ENCODE measurements at places on chromosomes 1 and 21.
A peak's percentile ranks its signal among the peaks of the same experiment; 100 is the strongest.

DNA sequence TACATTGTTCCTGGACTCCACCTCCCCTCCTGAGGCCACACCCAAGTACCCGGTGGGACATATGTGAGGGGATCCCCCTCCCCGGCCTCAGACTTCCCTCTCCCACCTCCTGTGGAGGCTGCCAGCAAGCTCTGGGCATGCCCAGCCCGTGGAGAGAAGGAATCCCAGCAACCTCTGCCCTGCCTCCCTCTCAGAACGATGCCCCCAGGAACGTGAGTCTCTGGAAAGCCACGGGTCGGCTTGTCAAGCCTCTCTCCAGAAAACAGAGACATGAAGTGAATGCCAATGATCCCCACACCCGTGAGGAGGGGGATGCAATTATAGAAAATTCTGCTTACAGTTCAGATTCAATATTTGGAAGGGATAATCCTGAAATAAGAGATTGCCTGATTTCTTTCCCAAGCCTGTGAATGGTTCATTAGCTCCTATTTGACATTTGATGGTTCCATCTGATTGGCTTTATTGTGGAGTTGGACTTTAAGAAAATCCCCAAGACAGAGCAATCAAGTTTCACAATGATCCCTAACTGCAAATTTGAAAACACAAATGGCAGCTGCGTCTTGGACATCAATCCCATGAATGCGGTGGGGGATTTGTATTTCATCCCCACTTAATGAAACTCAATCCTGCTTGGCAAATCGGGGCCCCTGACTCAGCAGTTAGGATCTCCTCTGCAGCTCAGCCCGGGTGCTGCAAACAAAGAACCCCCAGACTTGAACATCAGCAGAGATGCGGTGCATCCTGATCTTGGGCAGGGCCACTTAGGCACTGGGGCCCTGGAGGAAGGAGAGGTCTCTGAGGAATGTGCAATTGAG, 9.1 kb upstream of the GUCA2B start:
- no peak for DNase-seq

DNA sequence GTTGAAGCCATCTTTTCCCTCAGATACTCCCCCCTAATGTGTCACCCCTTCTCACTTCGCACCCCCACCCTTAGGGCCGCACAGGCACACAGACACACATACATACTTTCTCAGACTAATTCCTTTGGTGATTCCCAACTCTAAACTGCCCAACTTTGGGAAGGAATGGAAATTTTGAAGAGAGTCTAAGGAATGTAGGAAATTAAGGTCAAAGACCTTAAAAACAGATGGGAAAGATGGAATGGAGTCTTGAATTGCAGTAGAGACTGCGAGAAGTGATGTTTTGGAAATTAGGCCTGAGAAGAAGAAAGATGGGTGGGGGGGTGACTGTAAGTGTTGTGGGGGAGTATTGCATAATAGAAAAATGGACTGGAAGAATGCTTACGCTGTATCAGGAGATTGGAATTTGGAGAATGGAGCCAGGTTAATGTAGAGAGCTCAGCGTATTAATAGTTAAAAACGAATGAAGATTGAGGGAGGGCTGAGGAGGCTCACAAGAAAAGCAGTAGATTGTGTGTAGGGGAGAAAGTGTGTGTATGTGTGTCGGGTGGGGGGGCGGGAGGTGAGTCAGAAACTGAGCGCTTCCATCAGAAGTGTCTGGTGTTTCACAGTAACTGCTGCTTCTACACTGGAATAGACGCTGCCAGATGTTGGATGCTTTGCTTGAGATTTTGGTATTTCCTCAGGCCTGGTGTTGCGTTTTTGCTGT, 1.7 kb downstream of the PIP5K1A start:
- DNase-seq: no peak

DNA sequence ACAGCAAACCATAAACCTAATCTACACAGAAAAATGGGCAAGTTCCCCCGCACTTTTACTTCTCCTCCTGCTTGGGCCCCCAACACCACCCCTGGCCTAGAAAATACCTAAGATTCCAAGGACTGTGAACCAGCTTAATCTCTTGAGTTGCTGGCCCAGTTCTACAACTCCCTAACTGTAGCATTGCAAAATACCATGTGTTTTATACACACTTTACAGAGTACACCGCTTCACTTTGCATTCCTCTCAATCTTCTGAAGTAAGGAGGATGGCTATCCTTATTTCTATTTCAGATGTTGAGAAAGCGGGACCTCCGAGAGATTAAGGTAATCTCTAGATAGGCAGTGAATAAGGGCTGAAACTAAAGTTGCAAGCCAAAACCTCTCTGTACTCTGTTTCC, 408.3 kb upstream of the NR5A2 start:
- DNase-seq: no peak

- DNase-seq: peak; percentile 87
Measured at GRCh38 chr1:177170756-177171535, at the start of gene BRINP2. Gene BRINP2 (plus strand): TSS chr1:177170958. CDS start chr1:177229877, 58,919 bp downstream.

DNA sequence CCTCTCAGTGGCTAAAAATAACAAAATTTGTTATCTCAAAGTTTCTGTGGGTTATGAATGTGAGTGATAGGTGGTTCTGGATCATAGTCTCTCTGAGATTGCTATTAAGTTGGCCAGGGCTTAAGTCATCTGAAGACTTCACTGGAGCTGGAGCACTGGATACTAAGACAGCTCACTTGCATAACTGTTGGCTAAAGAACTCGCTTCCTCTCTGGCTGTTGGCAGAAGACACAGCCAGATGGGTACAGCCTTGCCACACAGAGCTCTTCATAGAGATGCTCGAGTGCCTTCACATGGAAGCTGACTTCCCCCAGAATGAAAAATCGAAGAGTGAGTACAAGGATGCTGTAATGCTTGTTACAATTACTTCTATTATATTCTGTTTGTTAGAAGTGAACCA, 333.8 kb downstream of the ZP4 start:
- DNase-seq: no peak

- DNase-seq: no peak
Measured at GRCh38 chr1:206005778-206006180, 2.6 kb upstream of the RAB7B start.

- no peak for DNase-seq
Measured at GRCh38 chr1:114003431-114003830, 24.2 kb downstream of the OLFML3 start.

GRCh38 chr1:89866568-89866967, 45.7 kb downstream of the LRRC8D start:
- no peak for DNase-seq

DNA sequence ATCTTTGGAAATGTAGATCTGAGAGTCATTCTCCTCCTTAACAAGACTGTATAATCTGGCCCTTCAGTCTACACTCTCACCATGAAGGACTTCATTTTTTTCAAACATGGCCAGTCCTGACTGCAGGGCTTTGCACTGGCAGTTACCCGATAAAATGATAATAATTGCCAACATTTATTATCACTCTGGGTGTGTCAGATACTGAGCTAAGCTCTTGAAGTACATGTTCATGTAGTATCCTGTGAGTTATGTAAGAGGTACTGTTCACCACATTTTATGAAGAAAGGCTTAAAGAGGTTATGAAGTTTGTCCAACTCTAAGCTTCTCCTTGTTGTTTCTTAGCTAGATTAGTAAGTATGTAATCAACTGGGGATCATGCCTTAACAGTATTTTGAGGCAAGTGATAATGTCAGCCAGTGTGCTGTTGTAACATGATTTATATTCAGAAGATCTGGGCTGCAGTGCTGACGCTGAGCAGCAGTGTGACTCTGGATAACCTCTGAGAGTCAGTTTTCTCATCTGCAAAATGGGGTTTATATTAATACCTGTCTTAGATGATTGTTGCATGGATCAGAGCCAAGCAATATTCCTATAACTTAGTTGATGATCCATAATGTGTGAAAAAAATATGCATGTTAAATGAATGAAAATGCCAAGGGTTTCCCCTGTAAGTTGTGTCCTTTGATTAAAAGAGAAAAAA, 42.1 kb upstream of the LEPR start:
- no peak for DNase-seq

- DNase-seq: no peak
Measured at GRCh38 chr21:46472246-46472645, 13.6 kb downstream of the DIP2A start.

DNA sequence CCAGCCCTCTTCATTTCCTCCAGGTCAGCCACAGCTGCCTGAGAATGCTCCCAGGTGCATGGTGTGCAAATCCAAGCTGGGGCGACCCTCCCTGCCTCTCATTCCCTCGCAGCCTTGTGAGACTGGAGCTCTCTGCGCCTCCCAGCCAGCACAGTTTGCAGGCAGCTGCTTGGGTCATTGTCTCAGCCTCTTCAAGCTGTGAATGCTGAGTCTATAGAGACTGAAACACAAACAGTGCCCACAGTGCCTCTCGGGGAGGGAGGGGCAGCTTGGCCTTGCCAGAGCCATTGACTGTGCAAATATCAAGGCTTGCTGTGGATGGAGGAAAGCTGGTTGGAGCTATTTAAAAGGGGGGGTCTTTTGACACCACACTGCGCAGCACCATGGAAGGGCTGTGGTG, 10.6 kb downstream of the PLXNA2 start:
- DNase-seq: peak; percentile 94

- DNase-seq: no peak
Measured at GRCh38 chr1:45152126-45152525, 54.3 kb downstream of the ZSWIM5 start.

DNA sequence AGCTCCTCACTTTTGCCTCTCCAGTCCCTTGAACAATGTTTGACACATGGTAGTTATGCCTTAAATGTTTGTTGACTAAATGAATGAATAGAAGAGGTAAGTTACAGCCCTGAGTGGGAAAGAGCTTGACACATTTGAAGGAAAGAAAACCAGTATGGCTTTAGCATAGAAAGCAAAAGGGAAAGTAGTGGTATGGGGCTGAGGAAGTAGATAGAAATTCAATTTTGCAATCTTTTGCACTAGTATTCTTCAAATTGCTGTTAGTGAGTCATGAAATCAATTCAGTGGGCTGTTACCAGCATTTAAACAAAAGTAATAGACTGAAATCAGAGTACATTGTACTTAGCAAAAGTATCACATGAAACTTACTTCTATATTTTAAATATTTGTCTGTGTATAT, 21.1 kb downstream of the PLA2G4A start:
- DNase-seq: no peak

GRCh38 chr1:23122023-23122748, 46.5 kb downstream of the LUZP1 start:
- no peak for DNase-seq

DNA sequence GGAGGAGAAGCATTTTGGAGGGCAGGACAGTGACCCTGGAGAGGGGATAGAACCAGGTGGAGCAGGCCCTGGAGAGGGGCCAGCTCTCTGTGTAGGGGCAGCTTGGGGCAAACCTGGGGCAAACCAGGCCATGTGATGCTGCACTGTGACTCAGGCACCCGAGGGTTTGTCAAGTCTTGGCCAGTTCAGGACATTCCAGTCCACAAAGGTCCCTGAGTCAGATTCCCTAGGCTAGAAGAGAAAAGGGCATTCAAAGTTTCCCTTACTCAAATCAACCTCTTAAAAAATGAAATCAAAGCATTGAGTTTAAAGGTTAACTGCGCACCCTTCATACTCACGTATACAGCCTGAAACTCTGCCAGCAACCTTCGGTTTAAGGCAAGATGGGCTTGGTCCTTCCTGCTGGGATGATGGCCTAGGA, 25.2 kb upstream of the PLA2G2C start:
- DNase-seq: no peak

DNA sequence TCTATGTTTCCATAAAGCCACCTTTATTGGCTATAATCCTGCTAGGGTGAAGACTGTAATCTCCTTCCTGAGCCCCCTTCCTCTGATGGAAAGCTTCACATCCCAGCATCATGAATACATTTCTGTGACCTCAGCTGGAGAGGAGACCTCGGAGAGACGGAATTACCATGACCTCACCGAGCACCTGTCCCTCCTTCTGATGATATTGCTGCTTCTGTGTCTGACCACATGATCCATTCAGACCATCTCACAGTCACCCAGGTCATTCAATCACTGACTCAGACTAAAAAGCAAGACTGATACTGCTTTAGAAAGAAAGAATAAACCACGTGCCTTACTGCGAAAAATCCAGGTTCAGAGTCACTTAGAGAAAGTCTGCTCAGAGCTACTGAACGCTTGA, 8.8 kb downstream of the KCND3 start:
- DNase-seq: no peak

- DNase-seq: no peak
Measured at GRCh38 chr1:209199822-209200221, 383.7 kb upstream of the CAMK1G start.

GRCh38 chr1:84861516-84861915, 31.5 kb downstream of the LPAR3 start:
- DNase-seq: no peak

DNA sequence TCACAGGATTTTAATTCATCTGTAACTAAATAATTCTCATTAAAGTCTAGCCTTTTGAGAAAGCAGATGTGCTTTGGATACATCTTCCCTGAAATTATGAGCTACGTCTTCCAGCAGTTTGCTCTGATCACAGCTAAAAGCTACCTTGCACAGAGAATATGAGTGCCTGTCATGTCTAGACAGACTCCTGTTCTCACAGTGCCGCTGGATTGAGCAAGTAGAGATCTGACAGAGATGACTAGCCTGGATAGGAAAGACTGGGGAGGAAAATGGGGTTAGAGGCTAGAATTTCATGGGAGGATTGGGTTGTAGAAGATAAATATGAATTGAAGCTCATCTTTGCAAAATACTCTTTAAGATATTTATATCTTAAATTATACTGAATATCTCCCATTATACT, 24.1 kb downstream of the CEPT1 start:
- DNase-seq: no peak

DNA sequence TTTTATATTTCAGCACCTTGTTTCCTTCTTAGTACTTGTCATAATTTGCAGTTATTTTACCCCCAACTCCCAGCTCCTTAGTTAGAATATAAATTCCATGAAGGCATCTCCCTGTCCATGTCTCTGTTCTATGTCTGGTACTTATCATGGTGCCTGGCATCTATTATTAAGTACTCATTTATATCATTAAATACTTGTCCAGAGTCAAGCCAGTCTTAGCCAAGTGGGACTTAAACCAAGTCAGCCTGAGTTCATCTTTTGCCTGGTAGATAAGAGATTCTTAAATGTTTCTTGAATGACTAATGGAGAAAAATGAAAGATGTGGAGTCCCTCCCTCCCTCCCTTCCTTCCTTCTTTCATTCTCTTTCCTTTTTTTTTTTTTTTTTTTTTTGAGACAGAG, 9.4 kb downstream of the SLC25A44 start:
- no peak for DNase-seq

DNA sequence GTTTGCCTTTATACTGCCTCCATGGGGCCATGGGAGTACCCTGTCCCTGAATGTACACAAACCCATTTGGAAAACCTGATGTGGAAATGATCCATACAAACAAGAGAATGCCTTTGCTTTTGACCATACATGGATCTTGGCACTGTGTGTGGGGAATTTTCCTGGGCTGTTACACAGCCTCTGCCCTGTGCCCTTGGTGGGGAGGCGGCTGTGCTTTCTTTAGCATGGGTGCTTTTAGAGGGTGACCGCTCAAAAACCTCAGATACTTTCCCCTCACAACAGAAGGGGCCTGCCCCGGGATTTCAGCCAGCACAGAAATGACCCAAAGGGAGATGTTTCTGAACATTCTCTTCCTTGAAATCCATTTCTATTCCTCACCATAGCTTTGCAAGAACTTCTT, 194.8 kb downstream of the LMO4 start:
- DNase-seq: no peak

GRCh38 chr1:53959664-53960250, 13.6 kb downstream of the LRRC42 start:
- no peak for DNase-seq
